Suppressor macrophage treated with lipopolysaccharide for 4 hours (primary cell): ENCODE measurements at places on chromosomes 7 and 10.

GRCh38 chr10:17237915-17238444 lies 9.9 kb downstream of the VIM start:
- DNase-seq, result no peak

- no peak for DNase-seq
Observed at GRCh38 chr10:124342136-124342820, 76.4 kb downstream of the OAT start.

DNA sequence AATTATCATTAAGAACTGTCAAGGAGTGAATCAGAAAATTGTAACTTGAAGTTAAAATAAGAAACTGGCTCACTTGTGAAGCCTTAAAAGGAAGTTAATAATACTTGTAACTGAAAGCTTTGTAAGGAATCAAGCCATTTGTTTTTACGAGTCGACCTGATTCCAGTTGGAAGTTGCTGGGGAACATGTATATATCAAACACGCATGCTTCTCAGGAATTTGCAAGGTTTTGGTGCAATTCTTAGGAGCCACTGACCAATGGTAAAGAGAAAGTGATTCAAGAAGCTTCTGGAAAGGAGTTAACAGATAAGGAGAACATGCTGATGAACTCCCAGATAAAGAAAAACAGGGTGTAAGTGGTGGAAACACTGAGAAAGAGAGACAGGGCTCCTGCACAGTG lies 56.4 kb downstream of the ETV1 start:
- DNase-seq, result no peak

DNA sequence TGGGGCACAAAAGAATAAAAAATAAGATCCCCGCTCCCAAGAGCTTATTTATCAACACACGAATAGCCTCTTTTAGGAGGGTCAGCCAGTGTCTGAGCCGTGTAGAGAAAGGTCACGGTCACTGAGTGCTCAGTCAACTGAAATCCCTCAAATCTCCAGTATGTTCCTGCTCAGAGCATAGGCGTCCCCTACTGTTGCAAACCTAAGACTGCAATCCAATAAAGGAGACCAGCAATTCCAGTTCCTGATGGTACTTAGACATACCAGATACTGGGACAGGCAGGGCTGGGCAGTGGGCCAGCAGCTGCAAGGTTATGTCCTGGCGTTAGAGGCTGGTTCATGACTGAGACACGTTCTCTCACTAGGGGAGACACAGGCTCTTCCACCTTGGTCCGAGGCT lies 93.6 kb downstream of the CACNB2 start:
- no peak for DNase-seq

- no peak for DNase-seq
Observed at GRCh38 chr7:158526531-158526930, 61.1 kb downstream of the PTPRN2 start.

DNA sequence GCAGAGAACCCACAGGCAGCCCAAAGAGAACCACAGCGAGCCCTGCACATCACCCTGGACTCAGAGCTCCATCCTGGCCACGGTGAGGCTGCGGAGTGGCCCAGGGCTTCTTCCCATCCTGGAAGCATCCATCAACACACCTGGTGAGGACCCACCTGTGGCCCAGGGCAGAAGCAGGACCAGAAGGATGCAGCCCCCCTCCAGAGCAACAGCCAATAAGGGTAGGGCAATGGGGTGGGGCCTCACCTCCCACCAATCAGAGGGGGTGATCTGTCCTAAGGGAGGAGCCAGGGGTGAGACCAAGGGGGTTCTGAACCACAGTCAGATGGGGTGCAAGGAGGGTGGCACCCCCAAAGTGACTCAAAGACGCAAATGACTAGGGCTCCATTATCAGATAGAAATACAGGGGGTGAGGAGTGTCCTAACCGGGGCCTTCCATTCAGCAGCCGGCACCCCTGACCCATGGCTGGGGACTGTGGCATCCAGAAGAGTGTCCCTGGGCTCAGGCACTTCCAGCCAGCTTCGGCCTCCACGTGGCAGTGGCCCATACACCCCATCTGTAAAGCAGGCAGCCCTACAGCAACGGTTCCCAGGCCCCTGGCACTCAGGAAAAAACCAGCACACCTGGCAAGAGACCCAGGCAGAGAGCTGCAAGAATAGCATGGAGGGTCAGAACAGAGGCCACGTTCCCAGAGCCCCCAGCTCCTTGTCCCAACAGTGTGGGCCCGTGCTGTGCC lies 36.9 kb downstream of the STK32C start:
- no peak for DNase-seq

DNA sequence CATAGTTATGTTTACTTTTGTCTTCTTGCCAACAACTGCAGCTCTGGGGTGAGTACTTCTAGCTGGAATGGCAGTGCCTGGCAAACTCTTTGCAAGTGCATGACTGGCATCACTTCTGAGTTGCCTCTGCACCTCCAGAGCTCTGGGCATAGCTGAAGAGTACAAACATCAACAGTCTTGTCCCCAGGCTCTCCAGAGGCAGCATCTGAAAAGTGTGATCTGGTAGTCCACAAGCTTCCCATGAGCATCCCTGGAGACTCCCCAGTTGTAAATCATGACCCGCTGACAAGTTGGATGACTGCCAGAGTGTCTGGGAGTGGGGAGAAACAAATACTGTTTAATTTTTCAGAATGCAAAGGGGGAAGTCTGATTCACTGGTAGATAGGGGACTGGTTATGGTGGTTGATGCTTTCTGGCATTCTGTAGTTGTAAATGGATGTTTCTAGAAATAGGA lies 138.9 kb upstream of the CDK13 start:
- DNase-seq, result no peak

- DNase-seq, result no peak
Observed at GRCh38 chr7:116910383-116910782, 42.9 kb upstream of the ST7 start.

DNA sequence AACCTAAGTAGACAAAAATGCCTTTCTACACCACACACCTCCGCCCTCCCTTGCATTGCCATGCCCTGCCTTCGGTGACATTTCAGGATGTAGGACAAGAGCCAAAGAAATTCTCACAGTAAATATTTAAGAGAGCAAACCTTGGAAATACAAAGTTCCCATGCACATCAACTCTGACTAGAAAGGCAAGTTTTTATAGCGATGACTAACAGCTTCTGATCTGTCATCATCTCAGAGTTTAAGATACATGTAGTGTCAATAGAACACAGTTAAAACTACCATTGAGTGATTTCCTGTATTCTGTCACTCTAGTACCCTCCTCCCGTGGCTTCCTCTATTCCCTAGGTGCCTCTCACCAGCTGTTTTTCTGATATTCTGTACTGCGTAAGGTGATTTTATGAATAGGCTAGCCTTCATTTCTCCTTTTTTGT lies 20.7 kb downstream of the SLC16A9 start:
- no peak for DNase-seq

DNA sequence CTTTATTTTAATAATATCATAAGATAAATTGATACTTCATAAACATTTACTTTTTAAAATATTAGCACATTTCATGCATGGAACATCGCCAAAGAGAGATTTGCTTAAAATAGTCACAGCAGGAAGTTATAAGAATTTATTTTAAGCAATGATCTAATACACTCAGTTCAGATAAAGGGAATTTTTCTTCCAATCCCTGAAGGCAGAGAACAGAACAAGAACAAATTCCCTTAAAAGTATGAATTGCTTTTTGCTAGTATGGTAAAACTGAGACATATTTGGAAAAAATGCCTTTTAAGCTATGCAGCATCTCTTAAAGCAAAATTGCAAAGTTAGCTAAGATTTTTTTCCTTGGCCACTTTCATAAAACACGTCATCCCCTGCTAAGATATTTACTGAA lies 91.0 kb downstream of the SEMA3D start:
- DNase-seq, result no peak

GRCh38 chr7:132049462-132050304 lies 493.3 kb upstream of the PODXL start:
- DNase-seq, result peak; percentile 34

GRCh38 chr7:157389951-157390730 lies 53.3 kb downstream of the DNAJB6 start:
- DNase-seq, result peak; percentile 85

- DNase-seq, result peak; percentile 99
Observed at GRCh38 chr10:104121485-104122224, at the start of gene SFR1. Gene SFR1 (plus strand): TSS chr10:104122171. CDS start chr10:104122184, 13 bp downstream.

- no peak for DNase-seq
Observed at GRCh38 chr10:129788215-129788614, 175.9 kb downstream of the EBF3 start.

- no peak for DNase-seq
Observed at GRCh38 chr7:145106001-145106400, 270.1 kb upstream of the TPK1 start.

DNA sequence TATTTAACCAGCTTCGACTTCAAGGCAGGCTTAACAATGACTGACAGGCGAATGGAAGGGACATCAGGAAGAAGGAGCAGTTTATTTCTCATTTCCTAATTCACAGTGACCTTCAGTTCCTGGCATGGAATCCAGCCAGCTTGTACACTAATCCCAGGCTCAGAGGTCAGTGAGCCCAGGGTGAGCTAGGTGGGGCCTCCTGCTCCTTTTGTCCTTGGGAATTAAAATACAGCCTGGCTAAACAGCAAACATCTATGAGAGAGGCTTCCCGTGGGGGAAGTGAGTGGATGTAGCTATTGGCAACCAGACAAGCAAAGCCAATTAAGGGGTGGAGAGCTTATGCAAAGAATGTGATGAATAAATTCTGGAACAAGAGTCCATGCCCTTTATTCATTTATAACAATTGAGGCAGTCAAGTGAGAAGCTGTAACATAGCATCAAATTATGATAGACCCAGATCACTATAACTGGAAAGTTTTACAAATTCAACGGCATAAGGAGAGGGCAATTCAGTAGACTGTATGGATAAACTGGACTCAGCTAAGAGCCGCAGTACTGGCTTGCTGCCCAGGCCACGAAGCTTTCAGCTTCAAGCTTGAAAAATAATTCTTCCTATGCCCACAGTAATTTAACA lies 57.1 kb downstream of the STK17A start:
- DNase-seq, result no peak
